ENCODE measurements at places on chromosomes 2 and 18. TPM values are rescaled to one million over a fixed set of nuclear protein-coding genes. Genes with fewer than 3 reads are reported as not detected.

DNA sequence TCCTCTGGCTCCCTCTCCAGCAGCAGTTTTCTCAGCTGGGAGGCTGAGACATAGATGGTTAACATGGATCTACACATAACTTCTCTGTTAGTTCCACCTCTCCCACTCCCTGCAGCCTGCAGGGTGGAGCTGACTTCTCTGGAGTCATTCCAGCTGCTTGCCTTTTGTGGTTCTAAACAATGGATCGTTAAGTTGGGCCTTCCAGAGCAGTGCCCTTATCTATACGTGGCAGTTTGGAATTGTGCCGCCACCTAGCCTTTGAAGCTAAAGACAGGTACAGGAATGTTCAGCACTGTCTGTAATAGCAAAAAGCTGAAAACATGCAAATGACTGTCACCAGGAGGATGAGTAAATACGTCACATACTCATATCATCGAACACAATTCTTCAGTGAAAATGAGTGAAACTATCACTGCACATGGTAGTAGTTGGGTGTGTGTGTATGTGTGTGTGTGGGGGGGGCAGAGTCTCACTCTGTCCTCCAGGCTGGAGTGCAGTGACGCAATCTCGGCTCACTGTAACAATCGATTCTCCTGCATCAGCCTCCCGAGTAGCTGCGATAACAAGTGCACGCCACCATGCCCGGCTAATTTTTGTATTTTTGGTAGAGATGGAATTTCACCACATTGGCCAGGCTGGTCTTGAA, 50.3 kb downstream of the SH2D6 start:
- peak; percentile 94 for DNase-seq
- no peaks in the 10 kb centered on the region for H3K36me3 ChIP-seq
- H3K4me3 ChIP-seq, result no peak overlapping the region
- no peaks in the 10 kb centered on the region for H3K27me3 ChIP-seq
- H3K4me1 ChIP-seq, result peaks cover 3% of the 10 kb centered on the region

- H3K36me3 ChIP-seq, result no peaks in the 10 kb centered on the region
- no peak overlapping the region for H3K4me3 ChIP-seq
- H3K4me1 ChIP-seq, result no peaks in the 10 kb centered on the region
- H3K27ac ChIP-seq, result no peak overlapping the region
Observed at GRCh38 chr18:3578621-3579020, 128.6 kb downstream of the TGIF1 start.

GRCh38 chr2:151568501-151568900, 158.8 kb downstream of the RIF1 start:
- no peaks in the 10 kb centered on the region for H3K4me1 ChIP-seq
- no peaks in the 10 kb centered on the region for H3K27me3 ChIP-seq
- no peak overlapping the region for H3K4me3 ChIP-seq

DNA sequence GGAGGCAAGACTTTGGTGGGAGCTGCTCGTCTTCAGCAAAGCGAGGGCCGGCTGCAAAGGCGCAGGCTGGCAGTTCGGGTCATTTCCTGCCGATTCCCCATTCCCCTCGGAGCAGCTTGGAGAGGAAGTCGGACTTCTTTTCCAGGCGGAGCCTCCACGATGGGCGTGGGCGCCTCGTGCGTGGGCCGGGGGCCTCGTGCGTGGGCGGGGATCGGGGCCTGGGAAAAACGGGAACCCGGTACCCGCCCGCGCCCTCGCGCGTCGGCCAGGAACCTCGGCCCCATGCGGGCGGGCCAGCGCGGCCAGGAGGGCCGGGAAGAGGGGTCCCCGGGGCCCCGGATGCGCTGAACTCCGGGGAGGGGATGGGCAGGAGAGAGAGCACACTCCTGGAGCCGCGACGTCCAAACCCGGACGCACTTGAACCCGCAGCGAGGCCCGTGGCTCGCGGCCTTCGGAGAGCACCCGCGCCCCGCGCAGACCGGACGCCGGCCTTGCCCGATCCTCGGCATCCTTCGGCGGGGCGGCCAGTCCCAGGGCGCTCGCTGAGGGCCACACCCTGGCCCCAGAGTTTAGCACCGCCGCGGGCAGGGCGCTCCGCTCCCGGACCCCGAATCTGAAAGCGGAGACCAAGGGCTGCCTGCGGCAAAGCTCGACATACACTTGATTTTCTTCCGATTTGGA, 368.4 kb downstream of the MTX2 start:
- no peaks in the 10 kb centered on the region for H3K36me3 ChIP-seq
- H3K27ac ChIP-seq, result peak overlapping the region; percentile 63
- H3K27me3 ChIP-seq, result peaks cover 58% of the 10 kb centered on the region

DNA sequence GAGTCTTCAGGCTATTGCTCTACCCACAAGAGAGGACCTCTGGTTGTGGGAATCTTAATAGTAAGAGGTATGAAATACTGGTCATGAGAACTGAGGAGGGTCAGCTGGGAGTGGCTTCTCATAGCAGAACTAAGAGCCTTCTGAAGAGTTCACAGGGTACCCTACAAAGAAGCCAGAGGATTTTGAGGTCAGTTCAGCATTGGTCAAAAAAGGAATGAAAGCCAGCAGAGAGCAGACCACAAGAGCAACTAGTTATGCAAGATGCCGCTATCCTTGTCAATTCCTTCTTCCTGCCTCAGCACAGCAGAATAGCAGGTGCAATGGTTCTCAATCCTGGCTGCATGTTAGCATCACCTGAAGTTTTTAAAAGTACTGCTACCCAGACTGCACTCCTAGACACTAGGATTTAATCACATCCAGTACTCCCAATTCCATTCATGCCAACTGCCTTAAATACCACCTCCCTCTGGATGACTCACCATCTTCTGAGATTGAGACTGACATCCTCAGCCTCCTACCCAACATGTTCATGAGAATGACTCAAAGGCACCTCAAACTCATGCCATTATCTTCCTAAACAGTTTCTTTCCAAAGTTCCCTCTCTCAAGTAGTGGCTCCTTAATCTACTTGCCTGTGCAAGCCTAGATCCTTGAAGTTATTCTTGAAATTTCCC, 81.0 kb upstream of the RBMS1 start:
- no peak for DNase-seq
- no peaks in the 10 kb centered on the region for H3K4me1 ChIP-seq
- no peaks in the 10 kb centered on the region for H3K36me3 ChIP-seq
- H3K4me3 ChIP-seq, result no peak overlapping the region

GRCh38 chr2:238802957-238803356, 44.9 kb upstream of the TWIST2 start:
- no peak overlapping the region for H3K27ac ChIP-seq
- H3K4me3 ChIP-seq, result no peak overlapping the region
- no peak for DNase-seq
- H3K4me1 ChIP-seq, result no peaks in the 10 kb centered on the region

- H3K4me1 ChIP-seq, result no peaks in the 10 kb centered on the region
- H3K4me3 ChIP-seq, result no peak overlapping the region
- no peak for DNase-seq
- no peak overlapping the region for H3K27ac ChIP-seq
- no peaks in the 10 kb centered on the region for H3K36me3 ChIP-seq
Observed at GRCh38 chr2:15170070-15170775, 390.9 kb downstream of the NBAS start.

- peaks cover 3% of the 10 kb centered on the region for H3K4me1 ChIP-seq
- no peak for DNase-seq
Observed at GRCh38 chr2:239312081-239312511, 88.7 kb downstream of the HDAC4 start.

- H3K27me3 ChIP-seq, result no peaks in the 10 kb centered on the region
- no peak overlapping the region for H3K4me3 ChIP-seq
- peaks cover 4% of the 10 kb centered on the region for H3K4me1 ChIP-seq
- DNase-seq, result no peak
- H3K36me3 ChIP-seq, result no peaks in the 10 kb centered on the region
Observed at GRCh38 chr2:112636605-112637288, 9.0 kb upstream of the SLC20A1 start.

GRCh38 chr2:215572341-215572848, 136.5 kb upstream of the FN1 start:
- no peaks in the 10 kb centered on the region for H3K27me3 ChIP-seq
- H3K36me3 ChIP-seq, result no peaks in the 10 kb centered on the region
- no peak overlapping the region for H3K27ac ChIP-seq
- DNase-seq, result no peak
- no peak overlapping the region for H3K4me3 ChIP-seq
- H3K4me1 ChIP-seq, result no peaks in the 10 kb centered on the region

- no peak overlapping the region for H3K4me3 ChIP-seq
- H3K27me3 ChIP-seq, result no peaks in the 10 kb centered on the region
- H3K4me1 ChIP-seq, result no peaks in the 10 kb centered on the region
Observed at GRCh38 chr2:133434959-133435668, 133.1 kb downstream of the NCKAP5 start.

DNA sequence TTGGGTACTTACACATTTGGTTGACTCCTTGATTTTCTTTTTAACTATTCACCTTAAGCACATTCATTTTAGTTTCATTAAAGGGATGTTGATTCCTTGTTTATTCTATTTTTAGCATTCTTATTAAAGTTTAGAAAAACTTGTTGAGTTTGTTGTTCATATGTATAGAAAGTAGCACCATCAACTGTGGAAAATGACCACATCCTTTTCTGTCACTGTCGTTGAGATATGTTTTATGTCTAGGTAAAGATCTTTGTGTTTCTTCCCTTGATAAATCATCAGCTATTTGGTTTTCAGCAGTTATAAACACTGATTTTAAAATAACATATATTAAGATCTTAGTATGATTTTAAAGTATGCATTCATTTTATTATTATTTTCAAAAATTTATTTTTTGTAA, 25.1 kb downstream of the SLC39A10 start:
- H3K36me3 ChIP-seq, result peaks cover 3% of the 10 kb centered on the region
- no peak for DNase-seq
- no peaks in the 10 kb centered on the region for H3K27me3 ChIP-seq
- H3K4me3 ChIP-seq, result no peak overlapping the region
- H3K27ac ChIP-seq, result no peak overlapping the region

GRCh38 chr2:197183355-197183754, 127.2 kb downstream of the ANKRD44 start:
- DNase-seq, result no peak
- H3K4me1 ChIP-seq, result no peaks in the 10 kb centered on the region
- H3K27me3 ChIP-seq, result no peaks in the 10 kb centered on the region

GRCh38 chr2:28206762-28207161, 185.9 kb upstream of the FOSL2 start:
- H3K4me1 ChIP-seq, result peaks cover 9% of the 10 kb centered on the region
- no peaks in the 10 kb centered on the region for H3K36me3 ChIP-seq
- H3K4me3 ChIP-seq, result no peak overlapping the region
- no peaks in the 10 kb centered on the region for H3K27me3 ChIP-seq
- no peak for DNase-seq

DNA sequence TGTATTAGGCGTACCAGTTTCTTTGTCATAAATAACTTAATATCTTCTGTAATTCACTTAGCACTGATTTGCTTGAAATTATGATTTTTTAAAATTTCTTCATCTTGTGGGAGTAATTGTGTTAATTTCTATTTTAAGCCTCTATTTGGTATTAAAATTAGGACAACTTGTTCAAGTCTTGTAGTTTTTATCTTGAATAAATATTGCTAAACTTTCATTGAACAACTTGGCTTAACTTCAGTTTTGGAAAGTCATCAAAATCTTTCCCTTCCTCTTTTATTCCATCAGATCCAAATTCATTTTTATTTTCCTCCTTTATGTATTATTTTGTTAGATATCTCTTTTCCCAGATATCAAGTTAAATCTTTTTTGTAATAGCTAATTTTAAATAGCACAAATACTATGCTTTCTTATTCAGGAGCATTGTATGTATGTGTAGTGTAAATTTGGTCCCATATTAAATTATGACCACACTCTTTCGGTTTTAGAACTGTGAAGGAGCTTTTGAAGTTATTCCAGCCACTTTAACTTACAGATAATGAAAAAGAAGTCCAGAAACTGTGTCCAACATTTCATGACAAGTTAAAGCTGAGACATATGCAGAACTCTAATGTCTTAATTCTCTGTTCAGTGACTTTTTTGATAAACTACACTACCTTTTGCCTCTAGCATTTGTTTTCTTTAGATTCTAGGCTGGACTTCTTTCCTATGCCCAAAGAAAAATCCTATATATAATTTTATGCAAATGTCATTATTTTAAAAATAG, 31.7 kb upstream of the NT5C1B start:
- H3K27ac ChIP-seq, result no peak overlapping the region
- H3K27me3 ChIP-seq, result no peaks in the 10 kb centered on the region
- H3K36me3 ChIP-seq, result no peaks in the 10 kb centered on the region
- H3K4me3 ChIP-seq, result no peak overlapping the region
- no peaks in the 10 kb centered on the region for H3K4me1 ChIP-seq

- peaks cover 5% of the 10 kb centered on the region for H3K4me1 ChIP-seq
- no peak for DNase-seq
- H3K36me3 ChIP-seq, result peaks cover 4% of the 10 kb centered on the region
- no peaks in the 10 kb centered on the region for H3K27me3 ChIP-seq
Observed at GRCh38 chr2:1709946-1710560, 34.3 kb downstream of the PXDN start.

GRCh38 chr2:102271844-102272243, 39.5 kb upstream of the IL1RL1 start:
- H3K4me1 ChIP-seq, result no peaks in the 10 kb centered on the region
- H3K36me3 ChIP-seq, result no peaks in the 10 kb centered on the region
- H3K27me3 ChIP-seq, result no peaks in the 10 kb centered on the region
- H3K27ac ChIP-seq, result no peak overlapping the region

- DNase-seq, result peak; percentile 62
- peak overlapping the region; percentile 92 for H3K27ac ChIP-seq
- H3K4me1 ChIP-seq, result no peaks in the 10 kb centered on the region
- H3K27me3 ChIP-seq, result no peaks in the 10 kb centered on the region
- H3K36me3 ChIP-seq, result no peaks in the 10 kb centered on the region
- H3K4me3 ChIP-seq, result peak overlapping the region; percentile 49
Observed at GRCh38 chr2:3536682-3537632, 17.6 kb upstream of the ADI1 start.

GRCh38 chr2:69012310-69013141, 453 bp upstream of the ANTXR1 start:
- no peaks in the 10 kb centered on the region for H3K4me1 ChIP-seq
- no peaks in the 10 kb centered on the region for H3K36me3 ChIP-seq
- peak overlapping the region; percentile 74 for H3K4me3 ChIP-seq
- peak; percentile 17 for DNase-seq

- H3K36me3 ChIP-seq, result no peaks in the 10 kb centered on the region
- no peaks in the 10 kb centered on the region for H3K27me3 ChIP-seq
- H3K4me1 ChIP-seq, result no peaks in the 10 kb centered on the region
- H3K27ac ChIP-seq, result no peak overlapping the region
Observed at GRCh38 chr2:120477831-120478481, 132.0 kb downstream of the INHBB start.

- H3K36me3 ChIP-seq, result no peaks in the 10 kb centered on the region
- no peak overlapping the region for H3K4me3 ChIP-seq
- H3K27ac ChIP-seq, result no peak overlapping the region
- DNase-seq, result no peak
- H3K4me1 ChIP-seq, result no peaks in the 10 kb centered on the region
Observed at GRCh38 chr2:196336715-196337114, 165.3 kb upstream of the STK17B start.

- H3K36me3 ChIP-seq, result peaks cover 2% of the 10 kb centered on the region
- H3K27me3 ChIP-seq, result no peaks in the 10 kb centered on the region
- no peak for DNase-seq
- no peaks in the 10 kb centered on the region for H3K4me1 ChIP-seq
- no peak overlapping the region for H3K27ac ChIP-seq
- no peak overlapping the region for H3K4me3 ChIP-seq
Observed at GRCh38 chr2:168159754-168160585, 87.4 kb downstream of the STK39 start.

Gene RGPD3
- polyA plus RNA-seq, result not detected

Gene CKAP2L
- polyA plus RNA-seq, result 8.0 TPM

Gene COLEC12
- polyA plus RNA-seq, result 0.22 TPM

Gene CIB4
- not detected for polyA plus RNA-seq

Gene WNT10A
- 2.4 TPM for polyA plus RNA-seq

Gene ICOS
- polyA plus RNA-seq, result 0.34 TPM

Gene RAB27B
- 7.5 TPM for polyA plus RNA-seq

Gene UGT1A8
- polyA plus RNA-seq, result 0.07 TPM

Gene FEV
- polyA plus RNA-seq, result 19.5 TPM

Gene EVX2
- polyA plus RNA-seq, result not detected

Gene IL1B
- 5.3 TPM for polyA plus RNA-seq

Gene FBXO36
- 2.3 TPM for polyA plus RNA-seq

Gene GALR1
- not detected for polyA plus RNA-seq

Gene NR4A2
- polyA plus RNA-seq, result 1.6 TPM

Gene ST6GAL2
- 0.89 TPM for polyA plus RNA-seq

Gene VWC2L
- not detected for polyA plus RNA-seq

Gene TXNDC9
- polyA plus RNA-seq, result 33.3 TPM

Data from small intestine (tissue), 16 donors.